ENCODE measurements at places on chromosomes 5 and 9.
A peak's percentile ranks its signal among the peaks of the same experiment; 100 is the strongest.

- no peak for DNase-seq
These were observed 33.4 kb downstream of the TMEM252 start for GRCh38 chr9:68507130-68507805.

DNA sequence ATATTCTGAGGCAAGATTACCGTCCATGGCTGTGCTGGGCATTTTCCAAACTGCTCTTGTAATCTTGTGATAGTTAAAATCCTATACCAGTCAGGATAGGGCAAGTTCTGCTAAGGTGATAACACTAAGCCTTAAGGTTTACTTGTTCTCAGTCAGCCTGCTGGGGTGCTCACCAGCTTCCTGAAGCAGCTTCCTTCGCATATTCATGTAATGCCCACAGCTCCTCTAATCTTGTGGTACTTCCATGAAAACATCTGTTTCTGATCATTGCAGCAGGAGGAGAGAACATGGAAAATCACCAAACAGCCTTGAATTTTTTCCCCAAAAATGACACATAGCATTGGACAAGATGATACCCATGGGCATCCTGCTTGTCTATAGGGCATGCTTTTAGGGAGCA lies 473.2 kb downstream of the MED10 start:
- no peak for DNase-seq

DNA sequence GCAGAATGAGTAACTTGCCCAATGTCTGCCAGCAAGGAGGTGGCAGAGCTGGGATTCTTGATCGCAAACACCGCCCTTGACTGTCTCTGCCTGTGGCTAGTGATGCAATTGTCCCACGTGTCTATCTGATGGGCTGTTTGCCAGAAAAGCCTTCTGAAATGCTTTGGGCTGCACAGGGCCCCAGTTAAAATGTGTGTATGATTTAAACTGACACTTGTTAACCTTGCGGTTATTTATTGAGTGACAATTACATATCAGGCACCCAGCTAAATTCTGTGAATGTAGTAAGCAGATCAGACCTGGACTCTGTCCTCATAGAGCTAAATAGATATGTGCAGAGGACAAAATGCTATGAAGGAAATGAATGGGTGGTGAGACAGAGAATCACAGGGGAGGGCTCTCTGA lies 11.6 kb upstream of the IL12B start:
- peak; percentile 18 for DNase-seq

GRCh38 chr5:11801061-11801460 lies 103.2 kb downstream of the CTNND2 start:
- no peak for DNase-seq

GRCh38 chr9:12964271-12964670 lies 189.5 kb downstream of the LURAP1L start:
- no peak for DNase-seq

DNA sequence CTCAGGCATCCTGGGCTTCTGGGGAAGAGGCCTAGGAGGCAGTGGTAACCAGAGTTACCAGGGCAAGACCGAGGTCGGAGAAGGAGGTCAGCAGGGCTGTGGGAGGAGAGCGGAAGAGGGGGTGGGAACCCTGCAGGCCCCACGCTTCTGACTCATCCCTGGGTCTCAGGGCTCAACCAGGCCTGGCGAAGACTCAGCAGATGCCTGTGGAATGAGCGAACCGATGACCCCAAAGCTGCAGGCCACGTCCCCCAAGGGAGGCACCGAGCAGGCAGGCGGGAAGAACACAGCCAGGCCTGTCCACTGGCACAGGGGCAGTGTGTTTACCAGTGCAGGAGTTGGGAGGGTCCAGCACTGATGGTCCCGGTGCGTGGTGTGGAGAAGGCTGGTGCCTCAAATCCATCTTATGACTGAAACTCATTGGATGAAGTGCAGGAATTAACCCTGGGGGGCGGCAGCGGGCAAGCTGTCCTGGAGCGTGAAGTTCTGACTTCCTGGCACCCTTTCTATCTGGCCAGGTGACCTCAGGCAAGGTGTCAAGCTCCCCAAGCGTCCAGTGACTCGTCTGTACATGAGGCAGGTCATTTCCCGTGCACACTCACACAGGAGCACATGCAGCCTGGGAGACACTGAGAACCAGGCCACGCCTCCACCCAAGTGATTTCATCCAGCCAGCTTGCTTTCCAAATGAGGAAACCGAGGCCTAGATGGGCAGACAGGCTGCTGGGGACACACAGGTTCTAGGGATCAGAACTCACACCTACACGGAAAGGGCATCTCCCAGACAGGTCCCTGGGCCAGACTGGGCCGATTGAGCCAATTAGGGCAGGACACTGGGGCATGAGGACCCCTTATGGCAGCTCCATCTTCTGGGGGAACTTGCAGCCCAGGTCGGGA lies 69.1 kb downstream of the ADAMTS2 start:
- DNase-seq: no peak

GRCh38 chr9:109496841-109497225 lies 1.3 kb downstream of the PTPN3 start:
- DNase-seq: no peak

Measured in hippocampal formation (tissue), 2 donors.